Erythroblast (primary cell): ENCODE measurements at places on chromosomes 3 and 15.

GRCh38 chr3:138829886-138830510 lies 4.7 kb downstream of the PIK3CB start:
- no peak for DNase-seq

DNA sequence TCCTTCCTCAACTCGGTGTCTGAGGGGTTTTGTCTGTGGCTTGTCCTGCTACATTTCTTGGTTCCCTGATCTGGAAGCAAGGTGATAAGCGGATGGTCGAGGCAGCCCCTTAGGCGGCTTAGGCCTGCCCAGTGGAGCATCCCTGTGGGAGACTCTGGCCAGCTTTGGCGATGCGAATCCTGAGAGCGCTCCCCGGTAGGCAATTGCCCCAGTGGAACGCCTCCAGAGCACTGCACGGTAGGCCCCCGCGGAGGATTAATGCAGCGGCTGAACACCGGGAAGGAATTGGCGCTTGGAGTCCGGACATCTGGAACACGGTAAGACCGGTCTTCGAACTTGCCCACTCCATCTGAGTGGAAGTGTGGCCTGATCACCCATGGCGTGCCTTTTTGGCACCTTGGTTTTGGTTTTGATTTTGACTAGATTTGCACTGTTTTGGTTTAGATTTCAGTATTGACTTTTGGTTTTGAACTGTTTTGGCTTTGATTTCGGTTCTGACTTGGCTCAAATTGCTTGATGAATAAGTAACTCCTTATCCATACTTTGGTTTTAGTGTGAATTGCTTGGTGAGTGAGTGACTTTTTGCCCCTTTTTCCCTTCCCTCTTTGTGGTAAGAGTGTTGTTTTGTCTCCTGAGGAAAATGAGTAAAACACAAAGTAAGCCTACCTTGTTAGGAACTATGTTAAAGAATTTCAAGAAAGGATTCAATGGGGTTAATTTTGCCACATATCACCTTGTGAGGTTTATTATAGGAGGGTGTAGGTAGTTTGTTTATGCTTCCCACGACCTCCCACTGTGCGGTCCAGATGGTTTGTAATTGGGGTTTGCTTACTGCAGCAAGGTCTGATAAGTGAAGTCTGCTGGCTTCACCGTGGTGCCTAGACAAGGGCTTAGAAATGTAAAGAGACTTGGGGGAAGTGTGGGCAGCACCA lies 27.1 kb upstream of the GPR156 start:
- DNase-seq = no peak

DNA sequence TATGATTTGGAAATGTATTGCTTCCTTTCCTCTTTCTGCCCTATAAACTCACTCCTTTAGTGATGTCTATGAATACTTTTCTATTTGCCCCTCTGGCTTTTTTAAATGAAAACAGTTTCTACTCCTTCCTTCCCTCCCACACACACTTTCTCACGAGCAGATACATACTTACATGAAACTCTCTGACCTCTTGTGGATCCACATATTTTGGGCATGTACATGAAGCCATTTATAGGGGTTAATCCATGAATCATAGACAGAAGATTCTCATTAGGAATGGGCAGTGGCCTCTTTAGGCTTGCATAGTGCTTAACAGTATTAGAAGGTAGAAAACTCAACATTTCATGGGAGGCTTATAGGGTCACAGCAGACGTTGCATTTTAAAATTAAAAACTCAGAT lies 24.8 kb downstream of the ANAPC13 start:
- DNase-seq = no peak

DNA sequence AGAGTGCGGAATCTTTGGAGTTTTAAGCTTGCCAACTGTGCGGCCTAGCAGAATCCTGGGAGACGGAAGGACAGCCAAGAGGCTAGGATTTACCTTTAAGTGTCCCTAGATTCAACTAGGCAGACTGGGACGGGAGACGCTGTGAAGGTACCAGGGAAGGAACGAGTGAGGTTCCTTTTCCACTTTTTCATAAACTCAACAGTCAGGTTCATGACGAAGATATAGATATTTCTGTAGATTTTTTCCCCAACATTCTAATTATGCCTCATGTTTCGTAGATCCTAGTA lies 564 bp upstream of the GABPB1 start:
- DNase-seq = no peak

DNA sequence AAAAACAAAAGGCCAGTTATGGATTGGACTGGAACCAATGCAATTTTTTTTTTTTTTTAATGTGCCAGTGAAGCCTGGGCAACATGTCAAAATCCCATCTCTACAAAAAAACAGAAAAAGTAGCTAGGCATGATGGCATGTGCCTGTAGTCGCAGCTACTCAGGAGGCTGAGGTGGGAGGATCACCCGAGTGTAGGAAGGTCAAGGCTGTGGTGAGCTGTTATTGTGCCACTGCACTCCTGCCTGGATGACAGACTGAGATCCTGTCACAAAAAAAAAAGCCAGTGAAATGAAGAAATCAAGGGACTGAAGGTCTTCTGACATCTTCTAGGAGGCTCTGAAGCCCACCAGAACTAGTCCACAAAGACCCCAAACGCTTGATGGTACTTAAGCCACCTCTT lies 101.2 kb downstream of the IQSEC1 start:
- no peak for DNase-seq

GRCh38 chr15:99487337-99487730 lies 78.5 kb upstream of the MEF2A start:
- no peak for DNase-seq

DNA sequence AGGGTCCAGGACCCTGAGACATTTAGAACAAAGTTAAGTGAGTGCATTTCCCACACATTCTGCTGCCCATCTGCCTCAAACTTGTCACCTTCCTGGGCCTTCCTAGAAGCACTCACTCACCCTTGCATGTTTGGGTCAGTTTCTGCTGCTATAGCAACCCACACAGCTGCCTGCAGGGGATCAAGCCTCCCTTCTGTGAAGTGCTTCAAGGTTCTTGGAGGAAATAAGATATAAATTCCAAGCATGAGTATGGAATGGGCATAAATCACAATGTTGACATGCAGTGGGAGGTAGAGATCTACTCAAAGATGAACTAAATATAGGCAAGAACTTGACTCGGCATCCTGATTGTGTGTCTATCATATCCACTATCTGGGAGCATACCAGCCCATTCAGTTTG lies 140.4 kb downstream of the SLC9A9 start:
- no peak for DNase-seq

GRCh38 chr15:93929375-93930094 lies 301.8 kb upstream of the MCTP2 start:
- DNase-seq = no peak
